Fibroblast of the aortic adventitia (primary cell): ENCODE measurements at places on chromosomes 16 and 17. TPM values are rescaled to one million over a fixed set of nuclear protein-coding genes. Genes with fewer than 3 reads are reported as not detected.

The CUEDC1 gene
- total RNA-seq, result 17.1 and 25.7 TPM in 2 replicates

The CHTF8 gene
- total RNA-seq, result 20.0 and 90.6 TPM in 2 replicates

The KRTAP9-4 gene
- total RNA-seq, result not detected in 2 replicates

The NPW gene
- 0.45 TPM in 1 of 2 replicates, not detected in the other for total RNA-seq

The CSNK2A2 gene
- 25.4 and 48.4 TPM in 2 replicates for total RNA-seq

The FBXL19 gene
- total RNA-seq, result 9.8 and 16.6 TPM in 2 replicates

The TMC5 gene
- total RNA-seq, result under 0.01 TPM in 1 of 2 replicates, not detected in the other

The EPX gene
- not detected in 2 replicates for total RNA-seq

The PRR15L gene
- not detected in 2 replicates for total RNA-seq

The TPSB2 gene
- not detected in 2 replicates for total RNA-seq

The C17orf67 gene
- 0.41 and 0.99 TPM in 2 replicates for total RNA-seq

The NPIPB9 gene
- 5.0 TPM in 1 of 2 replicates, not detected in the other for total RNA-seq

The VWA3A gene
- 0.18 TPM in 1 of 2 replicates, not detected in the other for total RNA-seq

The CDC42EP4 gene
- total RNA-seq, result 35.5 and 41.8 TPM in 2 replicates

The KRTAP4-3 gene
- not detected in 2 replicates for total RNA-seq

The OR1F1 gene
- not detected in 2 replicates for total RNA-seq

The KRT33A gene
- not detected in 2 replicates for total RNA-seq

The KCTD19 gene
- total RNA-seq, result not detected in 2 replicates

The GRAP gene
- under 0.01 TPM in 1 of 2 replicates, not detected in the other for total RNA-seq

The REXO5 gene
- total RNA-seq, result 5.2 and 12.4 TPM in 2 replicates

The YPEL2 gene
- total RNA-seq, result 10.8 and 22.7 TPM in 2 replicates

The SPATA32 gene
- total RNA-seq, result not detected in 2 replicates

The GRN gene
- total RNA-seq, result 241 and 592 TPM in 2 replicates

The KRT33B gene
- not detected in 2 replicates for total RNA-seq

The TMEM220 gene
- 4.1 and 6.2 TPM in 2 replicates for total RNA-seq

The NPIPA3 gene
- total RNA-seq, result 0.54 TPM in 1 of 2 replicates, not detected in the other

The EXOC3L1 gene
- total RNA-seq, result 0.98 TPM in 1 of 2 replicates, not detected in the other

The ABCA8 gene
- 93.5 and 231 TPM in 2 replicates for total RNA-seq

The MYL4 gene
- not detected in 2 replicates for total RNA-seq

The KRT24 gene
- total RNA-seq, result not detected in 2 replicates

The CES1 gene
- 0.09 TPM in 1 of 2 replicates, not detected in the other for total RNA-seq

The TNFSF12 gene
- 10.1 and 14.5 TPM in 2 replicates for total RNA-seq

The MYH13 gene
- total RNA-seq, result not detected in 2 replicates

The AXIN2 gene
- total RNA-seq, result 8.0 and 11.1 TPM in 2 replicates

The ANKRD40CL gene
- not detected in 2 replicates for total RNA-seq

The TBC1D16 gene
- total RNA-seq, result 33.4 and 37.8 TPM in 2 replicates

The LITAFD gene
- total RNA-seq, result not detected in 2 replicates

The SULT1A2 gene
- 3.3 TPM in 1 of 2 replicates, not detected in the other for total RNA-seq

The FLII gene
- 214 and 305 TPM in 2 replicates for total RNA-seq

The KCNH4 gene
- 0.09 TPM in 1 of 2 replicates, not detected in the other for total RNA-seq
